ENCODE measurements at places on chromosomes 6 and 20.
A peak's percentile ranks its signal among the peaks of the same experiment; 100 is the strongest.

DNA sequence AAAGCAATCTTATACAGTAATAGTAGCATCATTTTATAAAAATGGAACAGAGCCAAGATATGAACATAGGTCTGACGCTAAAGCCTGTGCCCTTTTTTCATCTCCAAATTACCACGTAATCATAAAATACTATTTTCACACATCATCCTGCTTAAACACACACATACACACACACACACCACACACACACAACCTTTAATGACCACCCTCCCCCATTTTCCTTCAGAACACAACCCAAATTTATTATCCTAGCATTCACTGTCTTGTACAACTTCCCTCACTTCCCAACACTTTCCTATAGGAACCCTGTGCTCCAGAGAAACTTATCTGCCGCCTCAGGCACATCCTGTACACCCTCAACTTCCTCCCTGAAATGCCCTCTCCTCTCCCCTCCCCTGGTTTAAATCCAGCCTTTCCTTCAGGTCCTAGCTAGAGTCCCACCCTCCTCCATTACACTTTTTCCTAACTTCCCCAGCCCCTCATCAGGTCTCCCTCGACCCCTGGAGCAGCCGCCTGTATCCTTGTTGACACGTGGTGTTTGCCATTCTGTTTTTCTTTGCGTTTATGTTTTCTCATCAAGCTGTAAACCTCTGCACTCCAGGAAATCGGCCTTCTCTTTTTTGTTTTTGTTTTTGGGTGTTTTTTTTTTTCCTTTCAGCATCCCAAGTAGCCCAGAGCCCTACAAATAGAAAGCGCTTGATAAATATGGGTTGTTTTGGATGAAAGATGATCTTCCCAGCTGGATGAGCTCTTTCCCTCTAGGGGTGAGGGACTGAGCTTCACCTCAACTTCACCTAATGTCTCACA lies 968 bp upstream of the MMP24 start:
- DNase-seq = no peak

DNA sequence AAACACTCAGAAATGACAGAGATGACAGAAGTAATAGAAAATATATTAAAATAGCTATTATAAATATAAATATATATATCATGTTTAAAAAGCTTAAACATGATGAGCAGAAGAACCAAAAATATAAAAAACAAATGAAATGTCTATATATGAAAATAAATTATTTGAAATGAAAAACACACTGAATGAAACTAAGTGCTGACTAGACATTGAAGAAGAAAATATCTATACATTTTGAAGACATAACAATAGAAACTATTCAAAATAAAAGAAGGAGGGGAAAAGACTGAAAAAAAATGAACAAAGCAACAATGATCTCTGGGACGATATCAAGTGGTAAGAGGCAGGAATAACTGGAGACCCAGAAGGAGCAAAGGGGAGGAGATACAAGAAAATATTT lies 76.8 kb downstream of the RNASET2 start:
- no peak for DNase-seq

DNA sequence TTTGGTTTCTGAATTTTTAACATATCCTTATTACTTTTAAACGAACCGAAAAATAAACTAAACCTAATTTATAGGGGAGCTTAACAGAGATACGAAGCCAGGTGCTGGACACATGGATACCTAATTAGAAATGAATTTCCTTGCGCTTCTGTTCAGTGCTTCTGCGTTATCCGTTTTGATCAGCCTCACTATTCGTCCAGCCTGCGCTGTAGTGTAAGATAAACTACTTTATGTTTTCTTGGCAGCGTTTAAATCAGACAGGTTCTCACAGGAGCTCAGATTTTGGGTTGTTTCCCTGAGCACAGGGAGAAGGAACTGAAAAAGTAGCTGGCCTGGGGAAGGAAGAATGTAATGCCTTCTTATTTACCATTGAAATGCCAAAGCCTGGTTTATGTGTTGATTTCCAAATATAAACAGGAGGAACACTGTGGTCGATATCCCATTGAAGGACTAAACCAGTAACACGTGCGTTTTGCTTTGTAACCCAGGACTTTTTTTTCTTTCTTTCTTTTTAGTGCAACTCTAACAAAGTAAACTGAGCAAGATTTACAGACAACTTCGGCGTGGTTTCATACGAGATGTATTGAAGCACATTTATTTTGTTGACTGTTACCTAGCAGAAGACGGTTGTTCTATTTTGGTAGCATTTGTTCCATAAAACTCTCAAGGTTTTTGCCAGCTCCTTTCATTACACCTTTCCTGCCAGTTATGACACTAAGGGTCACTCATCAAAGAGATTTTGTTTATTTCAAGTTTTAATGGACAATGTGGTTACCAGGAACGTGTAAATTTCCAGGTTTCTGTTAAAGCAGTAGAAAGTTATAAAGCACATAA lies 214.8 kb upstream of the HEY2 start:
- peak; percentile 65 for DNase-seq

DNA sequence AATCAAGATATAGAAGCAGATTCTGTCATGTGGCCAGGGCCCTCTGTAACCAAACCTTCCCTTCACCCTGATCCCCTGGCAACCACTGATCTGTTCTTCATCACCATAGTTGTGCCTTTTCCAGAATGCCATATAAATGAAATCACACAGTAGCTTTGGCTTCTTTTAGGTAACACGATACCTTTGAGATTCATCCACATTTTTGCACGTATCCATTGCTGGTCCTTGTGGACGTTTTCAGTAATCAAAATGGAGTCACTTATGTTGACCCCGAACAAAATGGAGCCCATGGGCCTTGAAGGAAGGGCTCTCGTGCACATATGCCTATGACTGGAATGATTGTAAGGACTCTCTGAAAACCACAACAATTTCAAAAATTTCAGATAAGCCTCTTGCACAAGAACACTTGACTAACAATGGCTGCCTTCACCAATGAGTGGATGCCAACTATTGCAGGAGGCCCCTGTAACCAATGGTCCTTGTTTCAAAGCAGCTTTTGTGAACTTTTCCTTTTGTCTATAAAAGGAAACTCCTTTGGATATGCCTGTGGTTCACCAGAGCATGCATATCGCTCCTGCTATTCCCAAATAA lies 84.3 kb upstream of the RALY start:
- no peak for DNase-seq

DNA sequence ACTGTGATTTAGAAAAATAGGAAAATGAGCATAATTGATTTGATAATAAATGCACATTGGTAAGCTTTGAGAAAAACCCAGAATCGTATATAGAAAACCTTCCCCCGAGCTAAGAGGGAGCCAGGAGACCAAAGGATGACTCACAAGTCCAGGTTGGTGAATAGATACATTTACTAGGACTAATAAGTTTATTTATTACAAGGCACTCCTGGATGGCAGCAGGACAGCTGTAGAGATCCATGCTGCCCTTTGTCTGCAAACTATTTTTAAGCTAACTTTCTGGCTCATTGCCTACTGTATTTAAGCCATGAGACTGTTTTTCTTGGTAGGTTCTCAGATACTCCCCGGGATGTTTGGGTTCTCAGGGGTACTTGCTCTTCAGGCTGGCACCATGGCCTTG lies 13.4 kb downstream of the CASP8AP2 start:
- DNase-seq = no peak

- no peak for DNase-seq
These were observed 95.4 kb downstream of the ADGRB3 start for GRCh38 chr6:68730291-68731054.
